ENCODE measurements at places on chromosomes 5 and 9.

DNA sequence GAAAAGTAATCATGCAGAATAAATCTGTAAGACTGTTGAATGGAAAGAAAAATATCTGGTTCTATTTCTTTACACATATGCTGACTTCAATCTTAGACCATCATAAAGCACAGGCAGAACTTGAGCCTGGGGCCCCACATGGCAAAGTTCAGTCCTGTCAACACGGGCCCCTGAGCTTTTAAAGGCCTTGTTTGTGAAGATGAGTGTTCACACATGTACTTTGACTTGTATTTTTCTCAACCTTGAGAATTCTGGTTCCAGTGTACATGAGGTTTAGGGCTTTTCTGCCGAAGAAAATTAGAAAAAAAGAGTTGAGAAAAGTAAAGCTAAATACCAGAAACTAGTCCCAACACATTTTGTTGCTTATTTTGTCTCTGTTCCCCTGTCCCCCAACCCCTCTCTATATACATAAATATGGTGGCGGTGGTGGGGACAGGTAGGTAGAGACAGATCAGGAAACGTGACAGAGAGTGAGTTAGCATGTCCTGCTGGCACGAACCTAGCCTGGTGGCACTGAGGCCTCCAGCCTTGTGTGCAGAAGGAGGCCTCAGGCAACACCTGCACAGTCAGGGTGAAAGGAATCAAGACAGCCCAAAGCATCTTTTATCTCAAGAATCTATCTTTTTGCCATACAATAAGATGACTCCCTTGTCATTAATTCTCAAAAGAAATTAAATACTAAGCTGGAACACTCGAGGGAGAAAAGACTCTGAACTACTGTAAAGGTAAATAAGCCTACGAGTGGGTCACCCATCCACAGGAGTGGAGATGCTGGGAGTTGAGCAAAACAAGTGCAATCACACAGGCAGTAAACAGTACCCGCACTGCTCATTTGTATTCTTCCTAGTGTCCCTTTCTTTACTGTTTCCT, 22.9 kb downstream of the LIFR start:
- no peak for DNase-seq

- no peak for DNase-seq
These were observed 123.0 kb downstream of the EGFLAM start for GRCh38 chr5:38381361-38381760.

DNA sequence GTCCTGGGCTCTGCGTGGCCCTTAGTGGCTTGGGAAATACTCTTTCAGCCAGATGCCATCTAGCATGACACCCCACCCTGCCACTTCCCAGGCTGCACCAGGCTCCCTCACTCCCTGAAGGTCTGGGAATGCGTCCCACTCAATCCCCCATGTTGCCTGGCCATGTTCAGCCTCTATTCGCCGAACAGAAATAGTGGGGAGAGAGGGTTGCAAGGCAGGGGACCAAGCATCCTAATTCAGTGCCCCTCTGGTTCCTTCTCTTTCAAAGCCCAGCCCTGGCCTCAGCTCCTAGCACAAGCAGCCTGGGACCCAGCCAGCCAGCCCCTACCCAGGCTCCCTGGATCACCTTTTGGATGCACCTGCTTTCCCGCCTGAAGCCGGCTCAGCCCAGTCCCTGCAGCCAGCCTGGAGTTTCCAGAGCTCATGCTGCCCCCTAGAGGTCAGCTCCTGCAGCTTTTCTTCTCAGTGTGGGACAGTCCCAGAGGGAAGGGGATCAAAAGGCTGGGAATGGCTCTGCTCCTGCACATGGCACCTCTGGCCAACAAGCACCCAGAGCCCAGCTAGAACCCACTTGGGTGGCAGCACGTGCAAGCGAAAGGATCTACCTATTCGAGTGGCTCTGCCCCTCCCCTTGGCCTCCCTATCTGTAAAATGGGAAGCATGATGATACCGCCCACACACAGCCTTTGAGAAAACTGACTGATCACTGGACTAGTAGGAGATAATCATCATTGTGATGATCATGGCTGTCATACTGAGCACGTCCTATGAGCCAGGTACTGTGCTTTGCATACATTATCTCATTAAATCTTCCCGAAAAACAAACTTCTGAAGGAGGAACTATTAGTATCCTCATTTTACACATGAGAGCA, 48.7 kb upstream of the C5orf58 start:
- DNase-seq = no peak

- no peak for DNase-seq
These were observed 244.4 kb upstream of the TUT7 start for GRCh38 chr9:86598411-86599239.

- no peak for DNase-seq
These were observed 49.5 kb upstream of the SPINK5 start for GRCh38 chr5:148014276-148014675.

DNA sequence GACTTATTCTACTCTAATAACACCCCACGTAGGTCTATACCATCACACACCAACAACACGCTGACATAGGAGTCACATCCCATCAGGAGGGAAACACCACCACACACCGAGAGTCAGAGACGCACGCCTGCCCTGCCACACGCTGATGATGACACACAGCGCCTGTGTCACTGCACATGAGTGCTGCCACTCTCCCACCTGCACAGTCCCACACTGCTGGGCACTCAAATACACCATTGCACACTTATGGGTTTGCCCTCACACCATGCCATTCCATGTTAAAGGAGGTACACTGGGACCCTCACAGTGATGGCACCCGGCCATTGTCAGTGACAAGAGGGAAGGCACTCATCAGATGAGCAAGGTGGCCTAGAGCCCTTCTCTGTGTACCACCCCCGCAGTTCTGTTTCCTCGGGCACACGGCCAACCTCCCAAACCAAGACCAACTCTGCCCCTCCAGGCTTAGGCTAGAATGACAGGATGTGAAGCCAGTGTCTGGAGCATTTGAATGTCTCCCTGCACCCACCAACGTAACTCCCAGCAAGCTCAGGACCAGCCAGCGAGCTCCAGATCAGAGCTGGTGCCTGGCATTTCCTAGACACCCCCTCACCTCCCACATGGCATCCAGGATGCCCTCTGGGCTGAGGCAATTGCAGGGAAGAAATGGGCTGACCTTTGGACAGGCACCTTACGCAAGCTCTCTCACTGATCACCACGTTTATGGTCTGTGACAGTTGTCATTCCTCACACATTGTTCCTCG, 3.6 kb upstream of the CPLX2 start:
- peak; percentile 57 for DNase-seq

DNA sequence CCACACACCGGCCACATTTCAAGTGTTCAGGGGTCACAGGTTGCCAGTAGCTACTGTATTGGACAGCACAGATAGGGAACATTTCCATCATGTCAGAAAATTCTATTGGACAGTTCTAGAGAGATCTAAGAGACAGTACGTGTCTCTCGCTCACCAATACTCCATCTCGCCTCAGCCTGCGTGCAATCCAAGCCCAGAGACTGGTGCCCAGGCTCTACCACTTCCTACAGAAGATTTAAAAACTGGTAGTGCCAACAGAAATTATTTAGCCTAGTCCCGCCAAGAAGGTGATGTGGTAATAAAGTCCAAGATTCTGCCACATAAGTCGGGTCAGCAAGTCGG, 390 bp upstream of the SNX2 start:
- DNase-seq = no peak

DNA sequence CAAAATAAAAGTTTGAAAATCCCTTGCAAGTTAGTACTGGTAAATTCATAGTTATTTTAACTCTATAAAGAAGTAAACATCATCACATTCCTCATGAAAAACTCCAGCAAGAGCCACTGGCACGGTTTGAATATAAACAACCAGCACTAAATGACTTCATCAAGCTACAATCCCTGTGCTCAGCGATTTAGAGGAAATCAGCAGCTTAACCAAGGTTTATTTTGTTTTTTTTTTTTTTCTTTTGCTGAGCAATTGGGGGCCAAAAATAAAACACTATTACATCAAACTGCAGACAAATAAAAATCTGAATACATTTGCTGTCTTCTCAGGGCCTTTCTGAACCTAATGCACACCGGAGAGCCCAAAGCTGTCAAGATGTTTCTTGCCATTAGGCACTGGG, 106.2 kb upstream of the SLC24A2 start:
- no peak for DNase-seq

GRCh38 chr5:36417668-36418067, 116.0 kb upstream of the RANBP3L start:
- no peak for DNase-seq

- no peak for DNase-seq
These were observed 85.8 kb downstream of the TAF11L14 start for GRCh38 chr5:17720071-17720470.

All from NCI-H1417 (cell line).